Dorsolateral prefrontal cortex (tissue), 122 donors: ENCODE measurements at places on chromosomes 13 and 19.

DNA sequence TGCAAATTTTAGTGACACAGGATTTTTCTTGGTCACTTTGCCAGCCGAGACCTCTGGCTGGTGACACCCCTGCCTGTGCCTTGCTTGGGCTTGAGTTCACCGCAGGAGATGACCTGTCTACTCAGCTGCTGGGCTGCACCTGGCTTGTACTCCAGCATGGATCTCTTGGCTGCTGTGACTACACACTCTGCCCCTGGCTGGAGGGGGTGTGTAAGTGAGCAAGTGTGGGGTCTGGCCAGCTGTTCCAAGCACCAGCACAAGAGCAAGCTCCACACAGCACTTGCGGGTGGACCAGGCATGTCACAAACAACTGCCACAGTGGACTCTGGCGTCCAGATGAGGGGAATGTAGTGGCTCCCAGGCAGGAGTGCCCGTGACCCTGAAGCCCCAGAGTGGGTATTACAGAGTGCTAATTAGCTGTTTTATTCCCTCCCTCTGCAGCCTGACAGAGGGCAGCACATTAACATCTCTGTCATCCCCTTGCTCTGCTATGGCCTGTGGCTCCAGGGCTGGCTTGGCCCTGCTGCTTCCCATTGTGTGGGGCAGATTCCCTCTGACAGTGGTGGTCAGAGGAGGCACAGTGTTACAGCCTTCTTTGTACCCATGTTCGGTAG, 1387.2 kb downstream of the OLFM4 start:
- DNase-seq, result no peak

DNA sequence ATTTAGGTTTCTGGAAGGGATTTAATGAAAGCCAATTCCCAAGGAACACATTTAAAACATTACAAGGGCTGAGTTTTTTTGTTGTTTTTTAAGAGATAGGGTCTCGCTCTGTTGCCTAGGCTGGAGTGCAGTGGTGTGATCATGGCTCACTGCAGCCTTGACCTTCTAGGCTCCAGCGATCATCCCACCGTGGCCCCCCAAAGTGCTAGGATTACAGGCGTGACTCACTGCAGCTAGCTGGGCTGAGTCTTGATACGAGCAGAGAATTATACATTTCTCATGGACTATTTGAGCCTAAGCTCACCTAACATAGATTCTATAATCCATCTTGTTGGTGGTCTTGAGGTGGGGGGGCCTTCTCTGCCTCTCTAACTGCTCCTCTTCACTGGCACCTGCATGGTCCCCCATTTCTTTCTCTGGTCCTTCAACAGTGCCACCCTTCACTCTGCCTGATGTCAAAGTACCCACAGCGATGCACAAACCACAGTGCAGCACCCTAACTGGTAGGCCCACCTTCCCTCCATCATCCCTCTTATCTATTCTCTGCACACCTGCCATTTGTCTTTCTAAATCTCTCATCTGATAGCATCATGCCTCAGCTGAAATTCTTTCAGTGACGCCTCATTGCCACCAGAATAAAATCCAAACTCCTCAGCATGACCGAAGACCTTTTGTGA, 37.4 kb downstream of the DOCK9 start:
- no peak for DNase-seq

DNA sequence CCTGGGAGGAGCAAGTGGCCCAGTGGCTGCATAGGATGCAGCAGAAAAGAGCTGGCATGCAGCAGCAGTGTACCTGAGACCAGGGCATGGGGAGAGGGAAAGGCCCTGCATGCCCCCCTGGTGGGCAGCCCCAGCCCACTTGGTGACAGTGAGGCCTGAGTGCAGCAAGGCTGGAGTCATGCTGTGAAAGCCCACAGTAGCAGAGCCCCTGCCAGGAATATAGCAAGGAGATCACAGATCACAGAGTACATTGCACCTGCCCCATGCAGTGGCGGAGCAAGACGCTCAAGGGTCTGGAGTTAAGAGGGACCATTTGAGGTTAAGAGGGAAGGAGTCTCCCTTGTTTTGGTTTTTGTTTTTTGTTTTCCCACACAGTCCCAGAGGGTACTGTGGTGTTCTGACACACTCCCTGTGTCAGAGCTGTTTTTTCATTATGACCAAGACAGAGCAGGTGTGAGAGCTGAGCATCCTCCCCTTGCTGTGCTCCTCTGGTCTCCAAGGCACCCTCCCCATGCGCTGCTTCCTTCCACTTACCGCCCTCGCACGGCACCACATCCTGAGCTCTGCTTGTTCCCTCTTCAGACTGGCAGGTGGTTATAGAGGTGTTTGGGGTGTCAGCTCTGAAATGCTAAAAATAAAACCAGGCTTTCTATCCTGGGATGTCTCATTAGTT, 85.0 kb upstream of the UBL3 start:
- peak; percentile 27 for DNase-seq

GRCh38 chr19:3441986-3442329, 38.4 kb downstream of the SMIM24 start:
- DNase-seq, result no peak

DNA sequence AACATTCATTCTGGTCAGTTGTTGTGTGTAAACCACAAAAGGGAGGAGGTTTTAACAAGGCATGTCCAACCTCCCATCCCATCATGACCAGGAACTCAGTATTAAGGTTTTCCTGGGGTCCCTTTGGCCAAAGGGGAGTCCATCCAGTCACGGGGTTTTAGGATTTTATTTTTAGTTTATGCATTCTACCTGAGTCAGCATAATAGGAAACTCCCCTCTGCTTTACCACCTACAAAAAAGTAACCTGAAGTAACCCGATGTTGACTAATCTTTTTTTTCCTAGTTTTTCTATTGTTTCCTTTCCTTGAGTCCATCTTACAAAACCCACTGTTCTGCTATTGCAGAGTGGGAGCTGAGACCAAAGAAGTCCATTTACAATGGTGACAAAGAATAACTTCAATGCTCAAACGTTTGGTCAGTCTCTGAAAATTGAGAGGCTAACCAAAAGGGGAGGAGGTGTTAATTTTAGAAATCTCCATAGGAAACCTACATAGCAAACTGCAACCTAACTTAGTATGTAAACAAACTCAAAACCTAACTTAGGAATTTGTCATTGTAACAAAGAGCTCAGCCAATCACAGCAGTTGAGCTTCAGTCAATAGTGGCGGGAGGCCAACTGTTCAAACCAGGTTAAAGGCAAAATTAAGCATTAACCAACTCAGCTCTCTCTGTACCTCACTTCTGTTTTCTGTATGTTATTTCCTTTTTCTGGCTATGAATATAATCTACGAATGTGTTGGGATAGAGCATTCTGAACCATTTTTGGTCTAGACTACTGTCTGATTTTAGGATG, 1954.1 kb downstream of the PCDH9 start:
- DNase-seq, result no peak

GRCh38 chr13:95457294-95457693, 95.2 kb upstream of the CLDN10 start:
- no peak for DNase-seq

GRCh38 chr13:49472186-49472585, 23.6 kb upstream of the PHF11 start:
- no peak for DNase-seq

DNA sequence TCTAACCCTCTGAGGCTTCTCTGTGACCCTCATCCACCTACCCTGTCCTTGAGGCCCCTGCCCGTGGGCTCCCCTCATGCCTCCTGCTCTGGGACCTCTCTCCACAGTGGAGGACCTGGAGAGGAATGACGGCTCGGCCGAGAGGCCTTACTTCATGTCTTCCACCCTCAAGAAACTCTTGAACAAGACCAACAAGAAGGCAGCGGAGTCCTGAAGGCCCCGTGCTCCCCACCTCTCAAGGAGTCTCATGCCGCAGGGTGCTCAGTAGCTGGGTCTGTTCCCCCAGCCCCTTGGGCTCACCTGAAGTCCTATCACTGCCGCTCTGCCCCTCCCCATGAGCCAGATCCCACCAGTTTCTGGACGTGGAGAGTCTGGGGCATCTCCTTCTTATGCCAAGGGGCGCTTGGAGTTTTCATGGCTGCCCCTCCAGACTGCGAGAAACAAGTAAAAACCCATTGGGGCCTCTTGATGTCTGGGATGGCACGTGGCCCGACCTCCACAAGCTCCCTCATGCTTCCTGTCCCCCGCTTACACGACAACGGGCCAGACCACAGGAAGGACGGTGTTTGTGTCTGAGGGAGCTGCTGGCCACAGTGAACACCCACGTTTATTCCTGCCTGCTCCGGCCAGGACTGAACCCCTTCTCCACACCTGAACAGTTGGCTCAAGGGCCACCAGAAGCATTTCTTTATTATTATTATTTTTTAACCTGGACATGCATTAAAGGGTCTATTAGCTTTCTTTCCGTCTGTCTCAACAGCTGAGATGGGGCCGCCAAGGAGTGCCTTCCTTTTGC, 10.8 kb upstream of the ILF3 start:
- no peak for DNase-seq
